GOT3 (cell line): ENCODE measurements at places on chromosomes 2 and 18.

GRCh38 chr2:109117780-109118179 lies 11.2 kb upstream of the SH3RF3 start:
- DNase-seq: no peak

- DNase-seq: no peak
These were observed 3.5 kb upstream of the RNPEPL1 start for GRCh38 chr2:240564561-240565332.

DNA sequence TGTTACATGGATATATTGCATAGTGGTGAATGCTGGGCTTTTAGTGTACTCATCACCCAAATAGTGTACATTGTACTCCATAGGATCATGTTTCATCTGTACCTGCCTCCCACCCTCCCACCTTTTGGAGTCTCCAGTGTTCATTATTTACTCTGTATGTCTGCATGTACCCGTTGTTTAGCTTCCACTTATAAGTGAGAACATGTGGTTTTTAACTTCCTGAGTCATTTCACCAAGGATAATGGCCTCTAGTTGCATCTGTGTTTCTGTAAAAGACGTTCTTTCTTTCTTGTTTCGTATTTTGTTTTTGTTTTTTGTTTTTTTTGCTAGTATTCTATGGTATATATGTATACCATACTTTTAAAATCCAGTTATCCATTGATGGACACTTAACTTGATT lies 107.5 kb downstream of the MSTN start:
- DNase-seq: no peak

- no peak for DNase-seq
These were observed 51.8 kb downstream of the UPP2 start for GRCh38 chr2:158153270-158154015.

GRCh38 chr18:58359620-58360019 lies 269.3 kb downstream of the ALPK2 start:
- DNase-seq: no peak

- DNase-seq: no peak
These were observed 1152.8 kb upstream of the CELF4 start for GRCh38 chr18:38718365-38718901.

- no peak for DNase-seq
These were observed 113.0 kb downstream of the ATP9B start for GRCh38 chr18:79182047-79182713.

DNA sequence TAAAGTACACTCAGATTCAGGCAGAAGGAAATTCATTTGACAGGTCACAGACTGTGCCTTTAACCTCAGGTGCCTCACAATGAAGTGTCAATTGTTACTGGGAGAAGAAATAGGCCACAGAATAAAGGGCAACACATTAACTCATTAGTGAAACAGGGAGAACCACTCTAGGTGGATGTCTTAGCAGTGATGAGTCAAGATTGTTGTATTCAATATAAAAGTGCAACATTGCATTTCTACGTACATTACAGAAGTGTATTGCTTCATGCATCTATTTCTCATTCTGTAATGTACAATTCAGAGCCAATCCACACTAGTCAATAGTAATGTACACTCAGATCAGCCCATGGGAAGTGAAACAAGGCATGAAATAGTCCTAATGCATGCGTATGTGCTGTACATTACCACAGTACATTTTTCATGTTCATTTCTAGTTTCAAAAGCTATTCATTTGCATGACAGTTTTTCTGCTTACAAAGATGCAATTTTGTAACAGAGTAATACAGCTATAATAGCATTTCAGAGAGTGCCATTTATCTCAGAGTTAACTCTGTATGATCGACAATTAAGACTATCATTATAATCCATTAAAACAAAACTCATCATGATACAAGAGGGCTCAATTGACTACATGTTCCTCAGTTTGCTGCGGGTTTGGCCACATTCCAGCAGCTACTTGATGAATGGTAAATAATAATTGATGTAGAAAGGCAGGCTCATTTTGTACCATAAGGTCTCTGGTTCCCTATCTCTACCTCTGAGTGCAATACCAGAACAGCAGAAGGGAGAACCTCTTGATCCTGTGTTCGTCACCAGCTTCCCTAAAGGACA lies 12.2 kb upstream of the ARL5A start:
- DNase-seq: no peak

DNA sequence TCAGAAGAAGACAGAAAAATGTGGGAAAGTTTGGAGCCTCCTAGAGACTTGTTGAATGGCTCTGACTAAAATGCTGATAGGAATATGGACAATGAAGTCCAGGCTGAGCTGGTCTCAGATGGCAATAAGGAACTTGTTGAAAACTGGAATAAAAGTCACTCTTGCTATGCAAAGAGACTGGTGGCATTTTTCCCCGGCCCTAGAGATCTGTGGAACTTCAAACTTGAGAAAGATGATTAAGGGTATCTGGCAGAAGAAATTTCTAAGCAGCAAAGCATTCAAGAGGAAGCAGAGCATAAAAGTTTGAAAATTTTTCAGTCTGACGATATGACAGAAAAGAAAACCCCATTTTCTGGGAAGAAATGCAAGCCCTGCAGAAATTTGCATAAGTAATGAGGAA lies 159.3 kb downstream of the MREG start:
- no peak for DNase-seq

DNA sequence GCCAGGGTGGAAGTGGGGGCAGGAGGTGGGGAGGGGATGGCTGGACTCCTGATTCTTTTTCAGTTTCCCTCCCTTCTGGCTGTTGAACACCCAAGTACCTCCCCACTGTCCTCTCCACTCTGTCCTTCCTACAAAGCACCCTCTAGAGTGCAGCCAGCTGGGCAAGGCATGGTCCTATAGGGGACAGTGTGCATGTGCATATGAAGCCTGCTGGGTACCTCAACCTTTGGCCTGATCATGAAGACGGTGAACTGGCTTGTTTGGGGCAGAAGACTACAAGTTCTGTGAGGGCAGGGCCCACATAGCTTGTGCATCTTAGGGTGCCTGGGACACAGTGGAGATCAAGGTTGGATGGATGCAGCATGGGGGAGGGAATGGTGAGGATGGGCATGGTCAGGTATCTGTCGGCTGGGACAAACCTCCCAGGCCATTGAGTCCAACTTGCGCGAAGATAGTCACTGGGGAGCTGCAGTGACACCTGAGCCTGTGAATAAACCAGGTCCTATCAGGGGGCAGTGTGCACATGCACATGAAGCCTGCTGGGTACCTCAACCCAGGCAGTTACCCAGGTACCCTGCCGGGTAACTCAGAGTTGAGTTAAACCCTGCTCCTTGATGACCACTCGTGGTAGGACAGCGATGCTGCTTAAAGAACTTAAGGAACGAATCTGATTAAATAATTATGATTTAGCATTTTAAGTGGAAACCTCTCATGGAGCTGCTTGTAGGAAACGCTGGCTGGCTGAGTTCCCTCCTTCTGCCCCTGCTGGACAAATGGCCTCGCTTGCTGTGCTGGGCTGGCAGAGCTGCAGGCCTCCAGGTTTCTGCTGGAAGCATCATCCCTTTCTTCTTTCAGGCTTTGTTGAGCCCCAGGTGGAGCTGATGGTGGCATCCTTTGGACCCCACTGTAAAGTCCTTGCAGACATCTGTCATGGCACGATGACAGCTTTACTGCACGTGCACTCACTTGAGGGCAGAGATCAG lies 84.0 kb downstream of the POLR1A start:
- DNase-seq: no peak

- DNase-seq: no peak
These were observed 22.0 kb downstream of the KCNF1 start for GRCh38 chr2:10933700-10934225.

DNA sequence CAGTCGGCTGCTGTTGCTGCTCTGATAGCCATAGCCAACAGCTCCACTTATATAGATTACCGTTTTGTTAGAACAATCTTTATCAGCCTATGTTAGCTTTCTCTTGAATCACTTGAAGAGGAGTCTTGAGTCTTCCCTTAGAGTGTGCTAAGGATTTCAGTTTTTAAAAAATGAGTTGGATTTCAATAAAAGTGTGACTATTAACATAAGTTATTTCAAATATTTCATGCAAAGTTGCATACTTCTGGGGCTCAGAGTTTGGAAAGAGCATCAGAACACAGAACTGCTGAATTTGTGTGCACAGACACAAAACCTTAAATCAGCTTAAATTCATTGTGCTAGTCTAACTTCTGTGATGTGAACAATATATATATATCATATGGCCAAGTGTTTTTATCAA lies 174.7 kb downstream of the MTX2 start:
- DNase-seq: no peak

DNA sequence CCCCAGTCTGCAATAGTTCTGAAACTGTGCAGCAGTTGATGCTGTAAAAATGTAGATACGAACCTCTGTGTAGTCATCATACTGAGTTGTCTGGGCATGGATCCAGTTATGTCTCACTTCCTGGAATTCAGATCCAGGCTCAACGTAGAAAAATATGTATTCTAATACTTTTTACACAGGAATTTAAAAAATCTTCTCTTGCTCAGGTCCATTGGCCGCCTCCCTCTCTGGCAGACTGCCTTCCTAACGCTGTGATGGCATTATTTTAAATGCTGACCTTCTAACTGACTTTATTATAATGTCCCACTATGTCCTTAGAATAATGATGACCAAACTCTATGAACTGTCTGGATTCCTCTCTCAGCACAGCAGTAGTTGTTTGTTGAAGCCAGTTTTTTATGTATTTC lies 119.6 kb downstream of the FEZ2 start:
- DNase-seq: no peak

GRCh38 chr18:8406186-8406867 lies 202.9 kb upstream of the RAB12 start:
- DNase-seq: no peak

- no peak for DNase-seq
These were observed 36.4 kb upstream of the SLC1A4 start for GRCh38 chr2:64952511-64953482.

DNA sequence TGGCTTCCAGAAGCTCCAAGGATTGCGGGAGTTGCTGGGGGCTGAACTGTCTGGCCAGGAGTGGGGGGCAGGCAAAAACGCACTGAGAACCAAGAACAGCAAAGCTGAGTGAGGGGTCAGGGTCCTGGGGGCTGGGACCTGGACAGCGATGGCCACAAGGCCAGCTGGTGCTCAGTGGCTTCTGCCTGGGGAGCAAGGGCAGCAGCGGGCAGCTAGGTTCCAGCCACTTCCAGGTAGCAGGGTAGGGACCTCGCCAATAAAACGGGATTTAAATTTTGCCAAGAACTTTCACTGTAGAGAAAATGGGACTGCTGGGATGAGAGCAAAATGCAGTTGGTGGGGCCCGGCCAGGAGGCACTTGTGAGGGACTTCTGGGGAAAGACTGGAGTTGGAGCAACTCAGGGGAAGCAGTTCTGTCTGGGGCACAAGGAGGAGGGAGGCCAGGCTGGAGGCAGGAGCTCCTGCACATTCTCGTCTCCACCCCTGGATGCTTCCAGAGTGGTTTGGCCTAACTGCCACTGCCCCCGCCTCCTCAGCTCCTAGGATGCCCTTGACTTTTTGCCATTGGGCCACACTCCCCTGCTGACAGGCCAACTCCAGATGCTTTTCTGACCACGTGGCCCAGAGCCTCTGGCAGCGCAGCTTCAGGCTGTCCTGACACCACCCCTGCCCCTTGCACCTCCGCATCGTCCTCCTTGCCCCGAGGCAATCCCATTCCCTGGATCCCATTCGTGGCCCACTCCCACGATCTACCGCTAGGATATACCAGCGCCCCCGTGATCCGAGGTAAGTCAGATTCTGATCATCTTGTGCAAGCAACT lies 5.5 kb upstream of the CCDC74A start:
- DNase-seq: no peak

- DNase-seq: no peak
These were observed 235.8 kb downstream of the TCF4 start for GRCh38 chr18:55351980-55352714.

DNA sequence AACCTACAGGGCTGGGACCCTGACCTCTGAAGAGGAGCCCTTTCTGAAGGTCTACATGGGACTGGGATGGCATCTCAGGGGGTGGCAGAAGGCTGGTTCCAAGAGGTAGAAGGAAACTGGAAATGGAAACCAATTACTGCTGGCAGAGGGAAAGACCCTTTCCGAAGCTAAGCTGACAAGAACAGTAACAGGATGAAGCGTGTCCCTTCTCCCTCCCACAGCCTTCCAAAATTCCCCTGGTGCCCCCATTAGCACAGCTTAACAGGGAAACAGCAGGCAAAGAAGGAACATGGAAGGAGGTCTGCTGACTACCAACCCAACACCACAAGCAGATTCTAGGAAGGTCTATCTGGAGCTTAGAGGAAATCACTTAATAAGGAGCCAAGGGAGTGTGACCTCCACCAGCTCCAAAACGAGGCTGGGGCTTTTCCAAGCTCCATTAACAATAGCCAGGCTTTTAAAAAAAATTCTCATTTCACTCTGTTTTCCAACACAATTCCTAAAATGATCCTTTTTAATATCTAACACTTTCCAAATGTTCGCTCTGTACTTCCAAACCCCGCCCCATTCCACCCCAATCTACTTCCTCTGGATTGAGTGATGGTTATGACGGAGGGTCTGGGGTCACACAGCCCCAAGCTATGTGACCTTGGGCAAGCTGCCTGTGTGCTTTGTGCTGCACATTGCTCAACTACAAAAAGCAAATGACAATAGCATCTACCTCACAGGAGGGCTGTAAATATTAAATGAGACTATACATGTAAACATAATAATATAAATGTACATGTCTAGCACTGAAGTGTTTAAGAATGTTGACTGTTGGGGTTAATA lies 55.2 kb downstream of the STK39 start:
- no peak for DNase-seq

DNA sequence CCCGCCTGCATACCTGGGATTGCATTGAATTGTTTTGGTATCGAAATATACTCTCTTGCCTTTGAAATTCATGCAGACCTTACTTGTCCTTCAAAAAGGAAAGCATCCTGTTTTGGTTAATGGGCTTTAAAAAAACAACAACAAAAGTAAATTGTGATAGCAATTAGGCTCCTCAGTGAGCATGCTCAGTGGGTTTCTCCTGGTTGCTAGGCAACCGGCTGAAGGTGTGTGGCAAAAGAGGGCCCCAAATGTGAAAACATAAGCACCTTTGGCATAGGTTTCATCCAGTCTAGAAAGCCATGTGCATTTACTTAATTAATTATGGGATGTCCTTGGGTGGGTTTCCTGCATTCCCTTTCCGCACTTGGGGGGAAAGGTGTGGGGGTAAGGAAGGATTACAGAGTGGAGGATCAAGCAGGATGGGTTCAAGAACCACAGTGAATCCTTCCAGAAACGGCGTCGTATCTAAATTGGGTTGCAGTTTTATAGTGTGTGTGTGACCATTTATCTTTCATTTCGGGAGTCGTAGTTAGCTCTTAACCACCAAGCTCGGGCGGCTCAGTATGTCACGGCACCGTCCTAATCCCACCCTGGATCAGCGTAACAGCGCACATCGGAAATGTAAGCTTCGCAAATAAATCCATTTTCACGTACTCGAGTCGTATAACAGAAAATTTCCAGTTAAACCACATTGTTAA lies 274.9 kb upstream of the TCF4 start:
- no peak for DNase-seq

GRCh38 chr2:240595381-240596079 lies 9.0 kb downstream of the CAPN10 start:
- DNase-seq: no peak

GRCh38 chr2:148130581-148130980 lies 109.7 kb downstream of the MBD5 start:
- no peak for DNase-seq
